Hepatocyte (in vitro differentiated cells): ENCODE measurements at places on chromosomes 4 and X. TPM values are rescaled to one million over a fixed set of nuclear protein-coding genes. Genes with fewer than 3 reads are reported as not detected.

Gene GC
- 1,037 and 1,211 TPM in 2 replicates for total RNA-seq

Gene SLITRK4
- 15.2 and 17.0 TPM in 2 replicates for total RNA-seq

Gene ZNF732
- not detected in 2 replicates for total RNA-seq

Gene NUP62CL
- 0.80 and 3.8 TPM in 2 replicates for total RNA-seq

Gene FBXO8
- total RNA-seq: 35.7 and 43.4 TPM in 2 replicates

Gene NHSL2
- 1.3 and 2.3 TPM in 2 replicates for total RNA-seq

Gene PNCK
- total RNA-seq: 2.2 and 2.8 TPM in 2 replicates

Gene GLRA2
- 0.08 TPM in 1 of 2 replicates, not detected in the other for total RNA-seq

Gene RTL9
- total RNA-seq: 2.7 and 2.9 TPM in 2 replicates

Gene MEPE
- 0.07 TPM in 1 of 2 replicates, not detected in the other for total RNA-seq

Gene TLR10
- total RNA-seq: not detected in 2 replicates

Gene HTN1
- total RNA-seq: not detected in 2 replicates

Gene SORCS2
- total RNA-seq: 1.6 and 2.4 TPM in 2 replicates

Gene IGFBP7
- total RNA-seq: 73.4 and 74.0 TPM in 2 replicates

Gene TMEM271
- total RNA-seq: not detected in 2 replicates

Gene CA5B
- 10.5 and 11.1 TPM in 2 replicates for total RNA-seq

Gene PROM1
- total RNA-seq: 28.8 and 30.8 TPM in 2 replicates

Gene IL21
- total RNA-seq: not detected in 2 replicates

Gene GPR34
- 0.88 and 1.7 TPM in 2 replicates for total RNA-seq

Gene ASIC5
- 0.20 TPM in 1 of 2 replicates, not detected in the other for total RNA-seq

Gene UGT2B10
- 21.6 and 31.0 TPM in 2 replicates for total RNA-seq

Gene AFM
- 70.0 and 78.4 TPM in 2 replicates for total RNA-seq
